Sciatic nerve (tissue), 2 donors: ENCODE measurements at places on chromosomes 2 and 18. TPM values are rescaled to one million over a fixed set of nuclear protein-coding genes. Genes with fewer than 3 reads are reported as not detected.

Gene EGR4
- total RNA-seq, result not detected

DNA sequence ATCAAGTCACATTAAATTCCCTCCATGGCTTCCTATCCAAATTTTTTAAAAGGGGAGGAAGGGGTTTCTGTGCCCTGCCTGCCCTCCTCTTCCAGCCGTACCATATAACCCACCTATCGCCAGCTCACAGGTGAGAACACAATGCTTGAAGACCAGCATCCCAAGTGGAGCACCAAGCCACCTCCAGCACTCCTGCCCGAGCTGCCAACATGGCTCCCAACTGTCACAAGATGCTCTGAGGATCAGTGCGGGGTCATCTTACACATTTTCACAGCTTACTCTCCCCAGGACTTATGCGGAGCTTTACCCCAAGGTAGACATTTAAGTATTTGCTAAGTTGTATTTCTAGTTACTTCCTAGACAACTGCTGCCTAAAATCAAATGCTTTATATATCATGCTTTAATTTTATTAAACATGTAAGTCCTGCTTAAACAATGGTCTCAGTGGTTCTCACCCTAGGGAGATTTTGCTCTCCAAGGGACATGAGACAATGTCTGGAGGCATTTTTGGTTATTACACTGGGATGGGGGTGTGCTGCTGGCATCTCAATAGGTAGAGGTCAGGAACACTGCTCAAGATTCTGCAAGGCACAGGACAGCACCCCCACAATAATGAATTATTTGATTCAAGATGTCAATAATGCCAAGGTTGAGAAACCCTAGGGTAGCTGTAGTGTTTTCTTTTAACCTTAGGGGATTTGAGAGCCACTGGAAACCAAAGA is 45.8 kb downstream of the SF3B1 start:
- DNase-seq, result no peak

GRCh38 chr18:37393221-37393827 is 172.3 kb downstream of the CELF4 start:
- no peak for DNase-seq

GRCh38 chr2:133344849-133345248 is 223.4 kb downstream of the NCKAP5 start:
- DNase-seq, result no peak

DNA sequence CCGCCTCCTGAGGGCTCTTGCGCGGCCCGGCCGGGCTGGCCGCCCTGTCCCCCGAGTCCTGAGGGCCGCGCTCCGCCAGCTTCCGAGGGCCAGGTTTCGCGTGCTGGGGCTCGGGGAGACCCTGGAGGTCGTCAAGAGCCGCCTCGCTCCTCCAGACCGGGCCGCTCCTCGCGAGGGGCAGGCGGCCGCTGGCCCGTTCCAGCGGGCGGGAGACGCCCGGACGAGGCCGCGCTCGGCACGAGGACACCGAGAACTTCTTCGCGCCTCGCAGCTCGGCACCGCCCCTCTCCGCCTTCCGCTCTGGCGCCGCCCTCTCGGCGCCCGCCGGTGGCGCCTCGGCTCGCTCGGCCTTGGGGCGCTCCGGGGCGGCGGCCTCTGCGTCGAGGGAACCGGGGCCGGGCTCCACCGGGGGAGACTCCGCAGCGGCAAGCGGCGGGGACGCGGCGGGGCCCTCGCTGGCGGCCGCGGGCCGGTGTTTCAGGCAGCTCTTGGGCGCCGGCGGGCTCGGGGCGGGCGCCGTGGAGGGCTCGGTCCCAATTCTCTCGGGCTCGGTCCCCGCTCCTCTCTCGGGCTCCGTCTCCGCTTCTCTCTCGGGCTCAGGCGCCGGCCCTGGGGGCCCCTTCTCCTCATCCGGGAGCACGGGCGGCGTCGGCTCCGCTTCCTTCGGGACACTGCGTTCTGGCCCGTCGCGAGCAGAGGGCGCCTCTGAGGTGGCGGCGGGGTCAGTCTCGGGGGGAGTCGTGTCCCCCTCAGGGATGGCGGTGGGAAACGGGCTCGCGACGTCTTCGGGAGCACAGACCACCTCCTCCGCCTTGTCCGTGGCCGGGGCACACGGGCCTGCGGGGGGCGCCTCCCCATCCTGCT is 91.6 kb upstream of the MGAT4A start:
- DNase-seq, result peak; percentile 75

Gene GREB1L
- total RNA-seq, result 2.0 TPM

DNA sequence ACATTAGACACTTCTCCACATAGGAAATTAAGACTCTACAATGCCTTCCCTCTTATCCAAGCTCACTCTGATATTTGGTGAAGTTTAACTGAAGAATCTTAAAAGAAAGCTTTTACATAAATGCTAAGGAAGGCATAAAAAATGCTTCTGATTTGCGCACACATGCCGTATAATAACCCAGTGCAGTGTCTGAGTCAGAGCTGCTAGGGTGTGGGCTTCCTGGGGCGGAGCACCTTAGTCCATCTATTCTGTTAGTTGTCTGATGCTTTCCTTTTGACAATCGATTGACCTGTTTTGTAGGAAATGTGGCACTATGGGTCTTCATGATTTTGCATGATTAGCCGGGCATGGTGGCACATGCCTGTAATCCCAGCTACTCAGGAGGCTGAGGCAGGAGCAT is 231.5 kb downstream of the AFF3 start:
- no peak for DNase-seq

DNA sequence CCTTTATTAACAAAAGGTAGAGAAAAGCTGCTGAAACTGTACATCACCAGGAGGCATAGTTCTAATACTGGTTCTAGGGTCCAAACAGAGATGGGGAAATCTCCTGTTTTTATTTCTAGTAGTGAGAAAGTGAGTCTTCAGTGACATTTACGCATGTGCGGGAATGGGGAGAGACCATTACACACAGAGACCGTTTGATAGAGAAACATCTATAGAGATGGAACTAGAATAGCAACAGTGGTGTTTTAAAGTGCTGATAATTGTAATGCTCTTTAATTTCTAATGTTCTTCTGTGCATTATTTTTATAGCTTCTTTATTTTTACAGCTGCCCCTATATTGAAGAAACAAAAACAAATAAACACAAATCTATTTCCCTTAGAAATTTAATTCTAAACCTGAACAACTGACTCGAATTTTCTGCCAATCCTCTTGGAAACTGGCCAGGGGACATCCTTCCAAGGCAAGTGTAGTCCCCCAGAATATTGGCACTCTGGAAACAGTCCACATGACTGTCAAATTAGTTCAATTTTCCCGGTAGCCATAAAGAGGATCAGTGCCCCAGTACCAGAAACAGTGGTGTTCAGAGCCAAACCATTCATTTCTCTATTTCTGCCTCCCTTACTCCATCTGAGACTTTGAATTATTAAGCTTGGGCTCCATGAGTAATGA is 260.9 kb downstream of the ICOS start:
- DNase-seq, result no peak

- DNase-seq, result no peak
Observed at GRCh38 chr2:169071455-169071854, 2.1 kb downstream of the DHRS9 start.

Gene CRYGC
- total RNA-seq, result not detected

Gene DSG1
- 0.04 TPM for total RNA-seq

DNA sequence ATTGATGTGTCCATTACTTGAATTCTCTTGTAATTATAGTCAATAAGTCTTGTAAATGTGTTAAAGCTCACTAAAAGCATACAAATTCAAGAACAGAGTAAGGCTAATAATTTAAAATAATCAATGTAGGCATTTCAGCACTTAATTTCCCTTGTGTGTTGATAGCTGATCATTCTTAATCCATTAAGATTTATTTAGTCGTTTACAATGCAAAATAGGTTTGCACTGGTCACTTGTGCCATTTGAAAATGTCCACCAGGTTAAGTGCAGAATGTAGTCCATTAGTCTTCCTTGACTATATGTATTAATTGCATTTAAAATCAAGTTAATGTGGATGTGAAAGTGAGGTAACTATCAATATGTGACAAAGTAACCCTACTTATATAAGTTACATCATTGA is 39.4 kb downstream of the ZNF407 start:
- DNase-seq, result no peak
